CD4-positive, alpha-beta T cell treated with Interleukin-21 for 1 hour (primary cell): ENCODE measurements at places on chromosomes 13 and 19.

DNA sequence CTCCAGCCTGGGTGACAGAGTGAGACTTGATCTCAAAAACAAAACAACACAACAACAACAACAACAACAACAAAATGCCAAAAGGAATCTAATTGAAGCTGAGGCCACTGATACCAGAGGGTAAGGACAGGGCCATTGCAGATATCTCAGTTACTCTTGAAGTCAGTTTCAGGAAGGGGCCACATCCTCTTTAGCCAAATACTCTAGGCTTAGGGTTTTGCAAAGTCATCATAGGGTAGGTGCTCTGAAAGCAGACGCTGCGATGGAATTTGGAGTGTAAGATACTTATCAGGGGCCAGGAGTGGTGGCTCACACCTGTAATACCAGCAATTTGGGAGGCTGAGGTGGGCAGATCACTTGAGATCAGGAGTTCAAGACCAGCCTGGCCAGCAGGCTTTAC lies 46.6 kb upstream of the UBAC2 start:
- DNase-seq: no peak

DNA sequence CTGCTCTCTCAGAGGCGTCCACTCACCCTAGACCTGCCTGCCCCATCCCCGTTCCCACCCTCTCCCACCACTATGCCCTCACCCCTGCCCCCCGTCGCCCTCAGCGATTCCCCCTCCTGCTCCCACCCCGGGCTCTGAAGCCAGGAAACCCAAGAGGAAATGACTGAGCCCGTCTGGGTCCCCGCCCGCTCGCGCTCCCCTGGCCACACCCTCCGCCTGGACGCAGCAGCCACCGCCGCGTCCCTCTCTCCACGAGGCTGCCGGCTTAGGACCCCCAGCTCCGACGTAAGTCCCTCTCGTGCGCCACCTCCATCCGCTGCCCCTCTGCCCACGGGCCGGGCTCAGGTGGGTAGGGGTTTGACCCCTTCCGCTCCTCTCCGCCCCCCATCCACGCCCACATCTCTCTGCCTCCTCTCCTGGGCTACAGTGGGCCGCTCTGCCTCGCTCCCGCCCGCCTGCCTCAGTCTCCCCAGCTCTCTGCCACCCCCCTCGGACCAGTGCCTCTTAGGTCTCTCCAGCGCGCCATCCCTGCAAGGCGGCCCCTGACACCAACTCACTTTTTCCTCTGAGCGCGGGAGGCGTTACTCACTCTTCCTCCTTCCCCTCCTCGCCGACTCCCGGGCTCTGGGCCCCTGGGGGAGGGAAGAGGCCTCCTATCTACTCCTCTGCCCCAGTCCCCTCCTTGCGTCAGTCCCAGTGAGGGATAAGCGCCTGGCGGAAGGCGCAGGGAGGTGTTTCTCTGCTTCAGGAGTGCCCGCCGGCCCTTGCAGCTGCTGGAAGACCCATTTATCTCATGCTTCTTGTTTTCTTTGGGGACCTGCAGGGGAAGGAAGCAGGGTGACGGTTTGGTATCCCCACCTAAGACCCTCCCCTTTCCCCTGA lies at the start of gene FXYD5:
Gene FXYD5 (plus strand): TSS at position 211 of the 882 bp plus-strand sequence. CDS start 816 bp downstream, outside the sequence.
- peak; percentile 70 for DNase-seq

DNA sequence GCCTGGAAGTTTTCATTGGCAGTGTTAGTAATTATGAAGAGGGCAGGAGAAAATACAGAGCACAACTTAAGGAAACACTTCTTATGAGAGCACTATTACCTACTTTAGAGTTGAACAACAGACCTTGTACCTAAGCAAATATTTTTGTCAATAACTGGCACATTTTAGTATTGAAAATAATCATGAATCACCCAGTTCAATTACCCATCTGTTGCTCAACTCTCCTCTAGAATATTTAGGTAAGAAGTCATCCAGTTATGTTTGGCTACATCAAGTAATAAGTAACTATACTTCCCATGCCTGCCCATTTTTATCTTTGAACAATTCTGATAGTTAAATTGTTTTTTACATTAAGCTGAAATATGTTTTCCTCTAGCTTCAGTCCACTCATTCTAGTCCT lies 893.4 kb downstream of the DIAPH3 start:
- no peak for DNase-seq

- no peak for DNase-seq
Observed at GRCh38 chr19:18895038-18895823, 727 bp downstream of the CERS1 start.

DNA sequence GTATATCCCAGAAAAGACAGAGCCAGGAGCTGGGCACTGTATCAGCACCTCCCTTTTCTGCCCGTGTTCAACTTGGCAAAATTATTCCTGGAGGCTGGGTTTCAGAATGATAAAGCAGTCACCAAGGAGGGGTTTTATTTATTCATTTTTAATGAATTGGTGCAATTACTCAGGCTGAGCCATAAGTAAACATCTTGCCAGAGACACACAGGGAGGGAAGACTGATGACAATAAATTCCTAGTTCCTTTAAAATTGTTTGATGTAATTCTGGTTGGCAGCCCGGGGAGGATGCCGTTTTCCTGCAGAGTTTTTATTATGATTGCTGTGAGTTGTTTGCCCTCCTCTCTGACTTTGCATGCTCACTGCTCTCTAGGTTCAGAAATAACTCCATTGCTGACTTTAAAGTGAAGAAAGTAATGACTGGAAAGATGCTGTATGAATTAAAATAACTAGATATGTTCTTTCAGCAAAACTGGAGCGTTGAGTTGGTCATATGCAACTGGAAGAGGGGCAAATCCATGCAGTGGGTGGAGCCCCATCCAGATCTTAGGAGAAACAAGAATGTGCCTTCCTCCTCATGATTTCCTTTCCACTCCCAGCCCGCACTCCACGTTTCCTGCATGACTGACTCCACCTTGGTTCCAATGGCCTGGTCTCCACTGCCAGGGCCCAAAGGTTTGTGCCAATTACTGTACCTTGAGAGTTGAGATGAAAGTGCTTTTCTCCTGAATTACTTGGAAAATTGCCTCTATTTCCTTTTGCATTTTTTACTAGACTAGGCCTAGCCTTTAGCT lies 182.1 kb downstream of the RFC3 start:
- no peak for DNase-seq

DNA sequence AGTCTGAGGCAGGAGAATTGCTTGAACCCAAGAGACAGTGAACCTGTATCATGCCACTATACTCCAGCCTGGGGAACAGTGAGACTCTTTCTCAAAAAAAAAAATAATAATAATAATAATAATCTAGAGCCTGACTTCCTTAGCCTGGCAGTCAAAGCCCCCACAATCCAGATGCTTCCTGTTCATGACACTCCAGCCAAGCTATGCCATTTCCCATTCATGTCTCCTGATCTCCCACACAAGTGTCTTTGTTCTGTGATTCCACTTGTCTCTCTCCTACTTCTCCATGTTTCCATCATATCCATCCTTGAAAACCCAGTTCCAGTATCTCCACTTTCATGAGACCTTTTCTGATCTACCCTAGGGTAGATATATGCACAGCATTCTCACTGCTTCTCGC lies 150.7 kb downstream of the FOXO1 start:
- DNase-seq: no peak

GRCh38 chr13:40379794-40380578 lies 286.5 kb downstream of the FOXO1 start:
- DNase-seq: no peak

DNA sequence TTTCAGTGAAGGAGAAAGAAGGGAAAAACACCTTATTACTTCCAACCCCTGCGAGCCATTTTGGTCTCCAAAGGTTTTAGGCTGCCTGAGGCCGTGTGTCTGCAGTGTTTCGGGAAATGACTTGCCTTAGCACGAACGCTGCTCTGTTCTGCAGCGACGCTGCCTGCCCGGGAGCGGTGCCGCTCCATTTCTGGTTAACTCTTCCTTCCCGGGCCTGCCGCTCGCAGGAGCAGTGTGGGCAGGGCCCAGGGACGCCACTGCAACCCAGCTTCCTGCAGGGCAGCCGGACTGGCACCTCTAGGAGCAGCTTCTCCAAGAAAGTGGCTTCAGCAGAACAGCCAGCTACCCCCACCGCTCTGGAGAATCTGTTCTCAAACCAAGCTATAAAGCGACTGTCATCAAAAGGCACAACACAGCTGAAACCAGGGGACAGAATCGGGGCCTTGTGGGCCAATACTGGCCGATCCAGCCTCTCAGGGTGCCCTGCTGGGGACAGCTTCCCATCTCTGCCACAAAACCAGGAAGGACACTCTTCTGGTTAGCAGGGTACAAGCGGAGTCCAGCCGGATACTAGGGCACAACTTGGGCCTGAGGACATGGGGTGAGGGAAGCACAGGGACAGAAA lies 72.2 kb downstream of the KCTD15 start:
- DNase-seq: no peak

- DNase-seq: peak; percentile 38
Observed at GRCh38 chr19:1173159-1173844, 766 bp downstream of the SBNO2 start.

DNA sequence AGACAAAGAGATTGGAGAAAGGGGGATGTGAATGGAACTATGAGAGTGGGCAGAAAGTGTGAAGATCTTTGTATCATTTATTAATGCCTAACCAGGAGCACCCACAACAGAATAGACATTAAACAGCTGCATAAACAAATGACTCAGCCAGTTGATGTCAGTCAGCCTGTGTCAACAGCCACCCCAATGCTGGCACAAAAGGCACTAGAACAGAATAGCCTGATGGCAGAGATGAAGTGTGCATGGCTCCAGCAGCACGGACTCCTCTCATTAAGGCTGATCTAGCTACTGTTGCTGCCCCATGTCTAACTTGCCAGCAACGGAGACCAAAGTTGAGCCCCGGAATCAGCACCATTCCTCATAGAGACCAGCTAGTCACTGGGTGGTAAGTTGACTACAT lies 7.8 kb downstream of the CPB2 start:
- DNase-seq: no peak

GRCh38 chr13:113098162-113098732 lies 7.3 kb upstream of the F7 start:
- DNase-seq: no peak

GRCh38 chr19:18089726-18090125 lies 3.0 kb upstream of the IL12RB1 start:
- no peak for DNase-seq

DNA sequence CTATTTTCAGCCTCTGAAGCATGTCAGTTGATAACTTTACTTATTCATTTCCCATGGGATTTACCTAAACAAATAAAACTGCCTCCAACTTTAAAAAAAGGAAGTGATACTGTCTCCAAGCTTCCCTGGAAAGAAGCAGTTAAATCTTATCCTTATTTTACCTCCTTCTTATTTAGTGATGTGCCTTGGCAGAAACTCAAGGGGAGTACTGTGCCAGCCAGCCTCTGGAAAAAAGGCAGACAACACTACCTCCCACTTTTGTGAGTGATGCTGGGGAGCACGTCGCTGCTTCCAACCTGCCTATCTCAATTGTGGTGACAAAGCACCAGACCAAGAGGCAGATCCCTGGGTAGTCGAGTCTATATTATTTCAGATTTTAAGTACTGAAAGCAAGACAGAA lies 765.6 kb downstream of the DIAPH3 start:
- DNase-seq: no peak

- no peak for DNase-seq
Observed at GRCh38 chr13:94542917-94543316, 53.0 kb downstream of the TGDS start.

DNA sequence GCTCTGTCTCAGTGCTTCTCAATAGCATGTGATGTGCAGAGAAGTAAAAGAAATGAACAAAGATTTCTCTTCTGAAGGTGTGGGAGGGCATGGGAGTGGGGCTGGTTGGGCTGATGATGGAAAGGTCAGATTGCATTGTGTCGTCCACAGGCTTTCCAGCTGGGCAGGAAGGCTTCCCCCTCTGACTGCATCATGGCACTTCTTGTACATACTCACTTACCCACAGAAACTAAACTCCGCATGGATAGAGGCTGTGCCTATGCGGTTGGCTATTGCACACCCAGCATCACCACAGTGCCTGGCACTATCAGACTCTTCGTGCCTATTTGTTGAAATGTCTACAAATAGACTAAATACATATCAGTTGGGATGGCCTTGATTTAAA lies 24.4 kb upstream of the TNFSF11 start:
- DNase-seq: no peak

GRCh38 chr19:29528946-29529645 lies 3.3 kb downstream of the VSTM2B start:
- DNase-seq: no peak

DNA sequence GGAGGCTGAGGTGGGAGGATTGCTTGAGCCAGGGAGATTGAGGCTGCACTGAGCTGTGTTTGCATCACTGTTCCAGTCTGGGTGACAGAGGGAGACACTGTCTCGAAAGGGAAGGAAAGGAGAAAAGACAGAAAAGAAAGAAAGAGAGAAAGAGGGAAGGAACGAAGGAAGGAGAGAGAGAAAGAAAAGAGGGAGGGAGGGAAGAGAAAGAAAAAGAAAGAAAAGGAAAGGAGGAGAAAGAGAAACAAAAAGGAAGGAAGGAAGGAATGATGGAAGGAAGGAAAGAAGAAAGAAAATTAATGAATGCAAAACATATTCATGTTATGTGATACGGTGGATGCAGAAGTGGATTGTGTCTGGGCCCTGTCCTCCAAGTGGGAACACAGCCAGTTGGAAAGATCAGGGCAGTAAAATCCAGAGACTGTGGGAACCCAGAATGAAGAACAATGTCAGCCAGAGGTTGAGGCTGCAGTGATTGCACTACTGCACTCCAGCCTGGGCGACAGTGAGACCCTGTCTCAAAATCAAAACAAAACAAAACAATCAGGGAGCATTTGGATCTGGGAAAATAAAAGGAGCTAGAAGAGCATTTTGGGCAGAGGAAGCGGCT lies 6.2 kb downstream of the PHLDB3 start:
- no peak for DNase-seq

GRCh38 chr13:57314897-57315520 lies 148.0 kb downstream of the PRR20E start:
- DNase-seq: no peak

DNA sequence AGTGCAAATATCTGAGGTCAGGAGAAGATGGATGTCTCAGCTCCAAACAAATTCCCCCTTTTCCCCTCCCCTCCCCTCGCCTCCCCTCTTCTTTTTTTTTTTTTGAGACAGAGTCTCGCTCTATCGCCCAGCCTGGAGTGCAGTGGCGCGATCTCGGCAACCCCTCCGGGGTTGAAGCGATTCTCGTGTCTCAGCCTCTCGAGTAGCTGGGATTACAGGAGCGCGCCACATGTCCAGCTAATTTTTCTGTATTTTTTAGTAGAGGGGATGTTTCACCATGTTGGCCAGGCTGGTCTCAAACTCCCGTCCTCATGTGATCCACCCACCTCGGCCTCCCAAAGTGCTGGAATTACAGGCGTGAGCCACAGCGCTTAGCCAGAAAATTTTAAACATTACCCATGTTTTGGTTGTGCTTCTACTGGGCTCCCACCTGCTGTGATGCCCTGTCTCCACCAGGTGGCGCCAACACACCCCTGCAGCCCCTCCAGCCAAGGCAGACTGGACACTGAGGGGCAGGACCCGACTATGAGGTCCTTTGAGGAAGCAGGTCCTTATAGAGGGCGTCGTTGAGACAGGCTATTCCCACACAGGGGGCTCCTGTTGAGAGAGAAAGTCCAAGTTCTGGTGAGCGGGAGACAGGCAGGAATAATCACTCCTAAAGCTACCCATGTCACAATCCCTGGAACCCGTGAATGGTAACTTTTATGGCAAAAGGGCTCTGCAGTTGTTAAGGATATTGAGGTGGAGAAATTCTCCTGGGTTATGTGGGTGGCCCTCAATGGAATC lies 6.3 kb downstream of the ERICH4 start:
- peak; percentile 74 for DNase-seq

GRCh38 chr19:31613683-31614219 lies 264.5 kb upstream of the TSHZ3 start:
- no peak for DNase-seq
